ENCODE measurements at places on chromosomes 1 and 21.

- no peak for DNase-seq
These were observed 25.6 kb downstream of the CD244 start for GRCh38 chr1:160836981-160837557.

GRCh38 chr1:204503122-204503912 lies 8.7 kb upstream of the PIK3C2B start:
- DNase-seq, result peak; percentile 77

DNA sequence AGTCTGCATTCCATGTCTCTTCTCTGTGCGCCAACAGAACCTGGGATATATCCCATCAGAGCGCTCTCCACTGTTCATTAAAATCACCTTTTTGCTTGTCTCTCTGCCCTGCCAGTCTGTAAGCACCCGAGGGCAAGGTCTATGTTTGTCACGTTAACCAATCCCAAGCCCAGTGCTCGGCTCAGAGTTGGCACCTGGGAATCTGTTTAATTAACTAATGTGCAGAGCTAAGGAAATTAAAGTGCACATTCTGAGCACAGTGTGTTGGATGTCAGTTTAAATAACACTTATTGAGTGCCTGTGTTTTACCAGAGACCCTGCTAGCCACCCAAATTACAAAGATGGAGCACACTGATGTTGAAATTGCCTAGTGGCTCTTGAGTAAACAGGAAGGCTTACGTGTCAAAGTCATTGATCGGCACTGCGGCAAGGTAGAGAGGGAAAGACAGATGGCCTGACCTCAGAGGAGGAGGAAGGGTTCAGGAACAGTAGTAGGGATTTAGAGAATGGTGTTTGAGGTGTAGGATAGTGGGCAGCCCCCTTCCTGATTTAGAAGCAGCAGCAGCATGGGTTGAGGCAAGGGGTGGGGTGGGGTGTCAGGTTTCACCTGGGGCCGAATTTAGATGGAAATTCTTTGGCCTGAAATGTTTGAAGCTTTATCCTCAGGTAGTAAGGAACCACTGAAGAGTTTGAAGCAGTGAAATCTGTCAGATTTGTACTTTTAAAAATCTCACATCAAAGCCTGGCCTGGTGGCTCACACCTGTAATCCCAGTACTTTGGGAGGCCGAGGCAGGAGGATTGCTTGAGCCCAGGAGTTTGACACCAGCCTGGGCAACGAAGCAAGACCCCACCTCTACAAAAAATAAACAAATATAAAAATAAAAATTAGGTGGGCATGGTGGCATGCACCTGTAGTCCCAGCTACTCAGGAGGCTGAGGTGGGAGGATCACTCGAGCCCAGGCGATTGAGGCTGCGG lies 7.7 kb downstream of the ARMH1 start:
- no peak for DNase-seq

DNA sequence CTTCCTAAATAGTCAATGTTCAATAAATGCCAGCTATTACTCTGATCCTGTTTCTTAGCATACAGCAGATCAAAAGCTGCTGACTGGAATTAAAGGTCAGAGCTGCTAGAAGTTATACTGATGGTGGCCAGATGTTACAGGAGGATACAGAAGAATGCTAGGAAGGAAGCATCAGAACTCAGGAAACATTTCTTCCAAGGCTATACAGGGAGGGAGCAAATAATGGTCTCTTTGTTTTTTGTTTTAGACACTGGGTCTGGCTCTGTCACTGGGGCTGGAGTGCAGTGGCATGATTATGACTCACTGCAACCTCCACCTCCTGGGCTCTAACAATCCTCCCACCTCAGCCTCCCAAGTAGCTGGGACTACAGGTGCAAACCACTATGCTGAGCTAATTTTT lies 175.5 kb downstream of the RGS7 start:
- no peak for DNase-seq

DNA sequence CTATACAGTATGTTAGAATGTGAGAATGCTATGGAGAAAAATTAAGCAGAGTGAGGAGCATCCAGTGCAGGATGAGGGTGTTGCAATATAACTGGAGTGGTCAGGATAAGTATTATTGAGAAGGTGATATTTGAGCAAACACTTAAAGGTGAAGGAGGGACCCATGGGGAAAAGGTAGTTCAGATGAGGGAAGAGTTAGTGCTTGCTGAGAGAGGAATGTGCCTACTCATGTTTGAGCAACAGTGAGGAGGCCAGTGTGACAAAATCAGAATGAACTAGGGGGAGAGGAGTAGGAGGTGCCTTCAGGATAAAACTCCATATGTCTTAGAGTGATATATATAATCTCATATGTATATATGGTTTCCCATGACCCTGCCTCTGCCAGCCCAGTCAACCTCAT lies 6.2 kb upstream of the TRIM45 start:
- no peak for DNase-seq

- DNase-seq, result no peak
These were observed 192.2 kb downstream of the ROR1 start for GRCh38 chr1:63966016-63966415.

DNA sequence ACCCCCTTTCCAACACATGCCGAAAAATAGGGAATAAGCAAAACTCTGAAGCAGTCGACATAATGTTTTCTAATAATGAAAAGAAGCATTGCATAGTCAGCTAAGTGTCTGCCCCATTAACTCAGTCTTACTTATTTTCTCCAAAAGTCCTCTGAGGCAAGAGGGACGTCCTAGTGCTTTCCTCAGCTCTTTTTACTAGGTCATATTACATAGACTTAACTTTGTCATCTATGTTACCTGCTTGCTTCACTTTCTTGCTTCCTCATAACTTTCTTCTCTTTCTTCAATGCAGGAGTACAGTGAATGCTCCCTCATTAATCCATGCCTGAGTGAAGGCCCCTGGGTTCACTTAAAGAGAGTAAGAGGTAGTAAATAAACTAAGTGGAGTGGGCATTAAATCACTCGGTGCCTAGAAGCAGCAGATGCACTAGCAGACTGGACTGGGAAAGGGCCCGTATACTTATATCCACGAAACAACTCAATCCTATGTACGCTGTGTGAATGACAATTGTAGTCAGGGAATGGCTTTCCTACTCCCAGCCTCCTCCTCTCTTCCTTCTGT lies 210.5 kb upstream of the SPAG17 start:
- DNase-seq, result no peak

DNA sequence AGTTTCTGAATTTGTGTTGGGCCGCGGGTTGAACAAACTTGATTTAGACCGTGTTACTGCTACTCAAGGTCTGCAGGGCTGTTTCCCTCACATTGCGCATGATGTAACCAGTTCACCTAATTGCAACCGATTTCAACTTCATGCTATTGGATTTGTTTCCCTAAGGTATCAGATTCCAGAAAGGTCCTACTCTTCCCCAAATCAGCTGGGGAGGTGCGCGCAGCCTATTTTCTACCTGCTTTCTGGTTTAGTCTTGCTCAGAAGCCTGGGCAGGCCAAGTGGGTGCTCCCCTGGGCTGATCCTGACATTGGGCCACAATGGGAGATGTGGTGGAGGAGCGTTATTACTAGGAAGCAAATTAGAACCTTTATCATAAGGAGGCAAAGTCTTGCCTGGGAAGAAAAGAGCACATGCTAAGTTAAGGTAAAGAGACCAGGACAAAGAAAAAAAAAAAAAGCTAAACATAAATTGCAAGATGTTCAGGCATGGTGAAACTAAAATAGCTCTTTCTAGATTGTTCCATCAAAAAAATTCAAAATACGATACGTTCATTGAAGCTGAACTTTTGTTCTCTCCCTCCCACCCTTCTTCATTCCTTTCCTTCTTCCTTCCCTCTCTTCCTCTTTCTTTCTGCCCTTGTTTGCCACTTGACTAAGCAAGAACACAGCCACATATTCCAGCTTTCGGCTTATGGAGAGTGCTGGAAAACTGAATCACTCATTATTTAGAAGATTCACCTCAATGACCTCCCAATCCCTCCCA lies 28.8 kb upstream of the TARBP1 start:
- no peak for DNase-seq
